ENCODE measurements at places on chromosomes 3 and 15. TPM values are rescaled to one million over a fixed set of nuclear protein-coding genes. Genes with fewer than 3 reads are reported as not detected.

DNA sequence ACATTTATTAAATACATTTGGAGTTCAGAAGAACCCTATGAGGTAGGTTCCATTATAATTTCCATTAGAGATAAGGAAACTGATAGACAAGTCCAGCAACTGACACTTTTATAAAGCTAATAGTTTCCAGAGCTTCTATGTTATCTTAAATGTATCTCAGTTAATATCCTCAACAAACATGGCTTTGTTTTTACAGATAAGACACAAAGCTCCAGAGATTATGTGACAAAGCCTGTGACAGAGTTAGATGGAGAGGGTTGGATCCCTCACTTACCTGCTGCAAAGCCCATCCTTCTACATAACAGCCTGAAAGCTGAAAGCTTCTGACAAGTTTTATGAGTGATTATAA lies 473 bp upstream of the COMMD2 start:
- DNase-seq = no peak

DNA sequence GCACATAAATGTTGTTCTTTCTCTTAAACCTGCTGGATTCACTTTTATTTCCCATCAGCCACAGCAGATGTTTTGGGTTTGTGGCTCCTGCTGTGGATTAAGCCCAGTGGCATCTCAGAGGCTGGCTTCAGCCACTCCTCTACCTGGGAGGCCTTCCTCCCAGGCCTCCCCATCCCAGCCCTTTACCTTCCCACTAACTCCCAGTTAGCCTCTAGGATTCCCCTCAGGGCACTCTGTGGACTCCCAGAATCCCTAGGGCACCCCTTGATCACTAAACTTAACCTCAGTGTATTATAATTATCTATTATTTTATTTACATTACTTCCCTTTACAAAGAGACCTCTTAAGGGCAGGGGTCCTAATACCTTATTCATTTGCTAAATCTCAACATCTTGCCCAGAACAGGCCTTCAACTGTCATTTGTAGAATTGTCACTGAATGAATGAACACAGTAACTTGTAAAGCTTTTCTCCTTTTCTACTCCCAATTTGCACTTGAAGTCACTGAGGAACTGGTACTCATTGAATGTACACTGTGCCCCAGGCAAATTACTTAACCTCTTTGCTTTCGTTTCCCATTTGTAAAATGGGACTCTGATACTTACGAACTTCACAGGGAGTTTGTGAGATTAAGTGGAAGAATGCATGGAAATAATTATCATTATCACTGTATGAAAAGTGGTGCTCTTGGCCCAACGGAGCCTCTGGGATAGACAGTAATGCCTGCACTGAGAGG lies 8.3 kb downstream of the CCDC13 start:
- no peak for DNase-seq

The CCDC39 gene
- not detected for total RNA-seq

DNA sequence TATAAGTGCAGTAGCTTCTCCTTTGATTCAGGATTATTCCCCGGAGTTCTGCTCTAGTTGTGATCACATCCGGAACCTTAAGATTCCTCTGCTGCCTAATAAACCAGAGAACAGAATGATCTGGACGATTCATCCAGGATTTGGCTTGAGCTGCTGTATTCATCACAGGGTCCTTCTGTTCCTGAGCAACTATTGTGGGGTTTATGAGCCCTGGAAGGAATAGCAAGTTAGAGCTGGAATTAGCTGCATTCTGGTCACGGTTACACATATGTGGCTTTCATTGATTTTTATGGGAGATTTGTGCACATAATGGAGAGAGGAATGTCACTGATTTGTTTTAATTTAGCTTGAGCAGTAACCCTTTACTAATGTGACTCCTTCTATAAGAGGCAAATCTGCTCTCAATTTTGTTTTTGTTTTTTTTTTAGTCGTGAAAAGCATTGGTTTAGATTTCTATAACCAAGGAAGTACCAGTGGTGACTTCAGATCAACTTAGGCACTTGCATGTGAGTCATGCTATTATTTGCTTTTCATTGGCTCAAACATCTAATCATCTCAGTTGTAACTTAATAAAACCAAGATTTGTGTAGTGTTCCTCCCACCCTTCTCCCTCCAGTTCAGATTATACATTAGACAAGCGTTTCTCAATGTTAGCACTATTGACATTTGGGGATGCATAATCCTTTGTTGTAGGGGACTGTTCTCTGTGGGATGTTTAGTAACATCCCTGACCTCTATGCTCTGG lies 148.5 kb downstream of the OTOL1 start:
- DNase-seq = no peak

- no peak for DNase-seq
Observed at GRCh38 chr3:55471522-55472280, 15.4 kb downstream of the WNT5A start.

The EBLN2 gene
- total RNA-seq = 6.9 TPM

DNA sequence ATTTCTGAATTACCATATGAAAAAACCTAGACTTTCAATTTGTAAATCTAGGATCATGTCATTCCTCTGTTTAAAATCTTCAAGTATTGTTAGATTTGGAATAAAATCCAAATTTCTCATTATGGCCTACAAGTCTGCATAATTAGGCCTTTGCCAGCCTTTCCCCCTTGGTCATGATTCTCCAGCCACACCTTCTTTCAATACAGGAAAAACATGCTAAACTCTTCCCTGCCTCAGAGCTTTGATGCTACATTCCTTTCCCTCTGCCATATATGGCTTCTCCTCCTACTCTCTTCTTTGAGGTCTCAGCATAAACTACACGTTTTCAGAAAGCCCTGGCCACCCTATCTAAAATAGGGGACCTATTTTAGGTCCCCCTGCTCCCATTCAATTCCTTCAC lies 48.5 kb downstream of the TM6SF1 start:
- DNase-seq = no peak

GRCh38 chr3:68234076-68234780 lies 579.8 kb upstream of the SUCLG2 start:
- no peak for DNase-seq

- no peak for DNase-seq
Observed at GRCh38 chr15:51218299-51218938, 120.0 kb downstream of the CYP19A1 start.

DNA sequence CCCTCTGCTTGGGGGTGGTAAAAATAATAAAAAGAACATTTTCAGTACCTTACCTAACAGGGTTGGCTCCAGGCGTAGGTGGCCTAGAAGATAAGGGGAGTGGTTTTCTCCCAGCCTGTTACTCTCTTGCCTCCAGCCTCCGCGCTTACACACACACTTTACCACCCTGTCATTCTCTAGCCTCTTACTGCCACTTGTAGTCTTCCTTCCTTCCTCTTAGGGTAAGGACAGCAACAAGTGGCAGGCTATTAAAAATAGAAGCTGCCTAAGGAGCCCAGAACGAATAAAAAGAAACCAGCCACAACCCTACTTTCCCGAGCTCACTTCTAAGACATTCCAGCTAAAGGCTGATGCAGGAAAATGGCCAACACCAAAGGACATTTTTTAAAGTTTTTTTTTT lies 9.6 kb upstream of the LIPH start:
- DNase-seq = no peak

DNA sequence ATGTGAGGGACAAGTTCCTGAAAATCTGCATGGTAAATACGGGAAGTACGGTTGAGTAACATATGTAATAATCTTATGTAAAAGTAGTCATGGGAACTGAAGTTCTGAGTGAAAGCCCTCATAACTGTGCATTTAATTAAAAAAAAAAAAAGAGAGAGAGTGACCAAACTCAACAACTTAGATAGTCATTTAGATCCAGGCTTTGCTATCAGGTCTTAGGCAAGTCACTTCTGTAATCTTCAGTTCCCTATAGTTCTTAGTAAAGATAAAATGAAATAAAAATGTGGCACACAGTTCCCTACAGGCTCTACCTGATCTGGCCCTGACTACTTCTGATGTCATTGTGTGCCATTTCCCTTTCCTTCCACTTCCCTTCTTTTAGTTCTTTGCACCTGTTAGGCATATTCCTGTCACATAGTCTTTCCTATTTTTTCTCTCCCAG lies 15.0 kb downstream of the RNF111 start:
- no peak for DNase-seq

The MRPS25 gene
- 52.9 TPM for total RNA-seq

The SENP2 gene
- total RNA-seq = 31.2 TPM

- DNase-seq = no peak
Observed at GRCh38 chr3:52331091-52331490, 15.0 kb downstream of the DNAH1 start.

DNA sequence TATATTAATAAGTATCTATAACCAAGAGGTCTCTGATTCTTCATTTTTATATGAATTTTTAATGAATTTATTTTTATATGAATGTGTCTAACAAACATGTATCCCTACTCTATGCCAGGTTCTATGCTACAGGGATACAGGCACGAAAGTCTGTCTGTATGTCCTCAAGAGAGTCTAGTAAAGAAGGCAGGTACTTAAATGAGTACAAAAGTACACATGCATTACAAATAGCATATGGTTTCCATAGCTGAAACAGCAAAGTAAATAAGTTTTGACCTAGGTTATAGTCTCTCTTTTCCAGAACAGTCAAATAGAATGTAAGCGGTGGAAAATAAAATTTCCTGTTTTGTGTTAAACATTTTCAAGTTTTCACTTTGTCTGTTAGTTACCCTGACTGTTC lies 13.3 kb upstream of the ABHD10 start:
- DNase-seq = no peak

DNA sequence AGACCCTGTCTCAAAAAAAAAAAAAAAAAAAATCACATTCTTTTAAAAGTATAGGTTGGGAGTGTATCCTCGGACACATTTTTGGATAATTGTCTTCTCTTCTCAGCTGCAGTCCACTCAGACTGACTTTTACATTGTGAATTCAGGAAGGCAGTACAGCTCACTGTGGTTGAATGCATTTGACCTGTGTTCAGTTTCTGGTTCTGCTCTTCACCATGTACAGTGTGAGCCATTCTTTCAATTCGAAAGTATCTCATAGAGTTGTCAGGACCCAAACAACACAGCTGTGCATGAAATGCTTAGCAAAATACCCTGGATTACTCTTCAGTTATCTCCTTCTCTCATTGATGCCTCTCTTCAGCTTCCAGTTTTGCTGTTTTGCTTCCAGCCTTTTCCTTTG lies 5.0 kb downstream of the CMTM8 start:
- DNase-seq = no peak

DNA sequence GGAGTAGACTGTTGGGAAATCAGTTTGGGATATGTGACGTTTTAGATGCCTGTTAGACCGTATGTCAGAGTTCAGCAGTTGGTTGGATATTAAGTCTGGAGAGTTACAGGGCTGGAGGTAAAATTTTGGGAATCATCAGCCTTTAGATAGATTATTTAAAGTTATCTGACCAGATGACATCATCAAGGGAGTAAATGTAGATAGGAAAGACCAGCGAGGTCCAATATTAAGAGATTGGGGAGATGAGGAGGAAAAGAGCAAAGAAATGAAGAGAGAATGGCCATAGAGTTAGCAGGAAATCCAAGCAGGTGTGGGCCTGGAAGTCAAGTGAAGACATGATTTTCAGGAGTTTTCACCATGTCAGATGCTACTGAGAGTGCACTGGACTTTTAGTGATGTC lies 3.1 kb downstream of the NDUFB4 start:
- no peak for DNase-seq

DNA sequence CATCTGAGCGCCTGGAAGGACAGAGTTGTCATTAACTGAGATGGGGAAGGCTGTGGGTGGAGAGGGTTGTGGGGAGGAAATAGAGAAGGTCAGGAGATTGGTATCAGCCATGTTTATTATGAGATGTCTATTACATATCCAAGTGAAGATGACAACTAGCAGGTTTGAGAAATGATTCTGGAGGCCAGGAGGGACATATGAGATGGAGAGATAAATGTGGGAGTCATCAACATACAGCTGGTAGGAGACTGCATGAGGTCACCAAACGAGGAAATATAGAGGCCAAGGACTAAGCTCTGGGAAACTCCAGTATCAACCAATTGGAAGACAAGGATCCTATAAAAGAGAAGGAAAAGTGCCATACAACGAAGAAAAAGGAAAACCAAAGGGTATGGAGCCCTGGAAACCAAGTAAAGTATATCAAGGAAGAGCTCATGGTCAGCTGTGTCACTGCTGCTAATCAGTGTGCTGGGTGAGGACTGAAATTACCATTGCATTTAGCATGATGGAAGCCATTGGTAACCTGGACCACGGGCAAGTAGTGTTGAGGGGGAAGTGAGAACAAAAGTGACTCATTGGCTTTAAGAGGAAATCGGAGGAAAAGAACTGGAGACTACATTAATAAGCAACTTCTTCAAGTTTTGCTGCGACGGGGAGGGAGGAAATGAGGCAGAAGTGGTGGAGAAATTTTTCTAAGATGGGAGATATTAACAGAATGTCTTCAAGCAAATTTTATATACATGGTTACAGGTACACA lies 14.0 kb upstream of the UACA start:
- DNase-seq = no peak

DNA sequence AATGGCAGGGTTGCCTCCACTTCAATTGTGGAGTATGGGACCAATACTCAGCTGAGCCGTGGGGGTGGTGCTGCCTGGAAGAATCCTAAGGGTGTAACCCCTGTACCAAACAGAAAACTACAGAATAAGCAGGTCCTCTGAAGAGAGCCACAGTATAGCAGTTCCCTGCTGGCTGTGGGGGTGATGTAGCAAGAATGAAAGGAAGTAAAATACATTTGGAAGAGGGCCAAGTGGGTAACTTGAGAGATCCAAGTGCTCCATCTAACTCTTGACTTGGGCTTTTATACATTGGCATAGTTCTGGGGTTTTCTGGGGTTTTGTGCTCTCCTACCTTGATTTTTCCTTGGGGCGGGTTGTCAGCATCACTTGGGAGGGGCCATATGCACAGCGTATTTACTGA lies 341.4 kb downstream of the OTOL1 start:
- DNase-seq = no peak

- DNase-seq = no peak
Observed at GRCh38 chr3:77329116-77329515, 289.2 kb downstream of the ROBO2 start.

The AGBL1 gene
- total RNA-seq = not detected

- no peak for DNase-seq
Observed at GRCh38 chr3:64266983-64267382, 41.7 kb upstream of the PRICKLE2 start.

The CYFIP1 gene
- total RNA-seq = 16.3 TPM

DNA sequence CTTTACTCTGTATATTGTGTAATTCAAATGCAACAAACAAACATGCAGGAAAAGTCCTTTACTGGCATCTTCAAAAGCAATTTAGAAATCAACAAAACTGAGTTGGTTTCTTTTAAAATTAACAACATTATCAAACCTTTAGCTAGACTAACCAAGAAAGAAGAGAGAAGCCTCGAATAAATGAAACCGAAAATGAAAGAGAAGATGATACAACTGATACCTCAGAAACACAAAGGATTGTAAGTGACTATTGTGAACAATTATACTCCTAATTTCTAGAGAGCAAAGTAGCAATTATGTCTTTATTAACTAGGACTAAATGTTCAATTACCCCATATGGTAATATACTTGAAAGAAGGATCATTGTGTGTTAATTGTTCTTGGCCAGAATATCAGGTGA lies 49.2 kb upstream of the P3H2 start:
- DNase-seq = no peak

Data from activated CD4-positive, alpha-beta T cell treated with anti-CD3 and anti-CD28 coated beads, Interleukin-2, amount 10 ng/mL, durations not matched to agents 7 days and 5 days (primary cell).